Activated T-cell treated with anti-CD3 and anti-CD28 coated beads, Interleukin-2, amount 50 U/mL, for 72 hours (primary cell): ENCODE measurements at places on chromosomes 1 and 21.
A peak's percentile ranks its signal among the peaks of the same experiment; 100 is the strongest.

- no peak for DNase-seq
Observed at GRCh38 chr1:54517496-54517895, 30.5 kb upstream of the ACOT11 start.

DNA sequence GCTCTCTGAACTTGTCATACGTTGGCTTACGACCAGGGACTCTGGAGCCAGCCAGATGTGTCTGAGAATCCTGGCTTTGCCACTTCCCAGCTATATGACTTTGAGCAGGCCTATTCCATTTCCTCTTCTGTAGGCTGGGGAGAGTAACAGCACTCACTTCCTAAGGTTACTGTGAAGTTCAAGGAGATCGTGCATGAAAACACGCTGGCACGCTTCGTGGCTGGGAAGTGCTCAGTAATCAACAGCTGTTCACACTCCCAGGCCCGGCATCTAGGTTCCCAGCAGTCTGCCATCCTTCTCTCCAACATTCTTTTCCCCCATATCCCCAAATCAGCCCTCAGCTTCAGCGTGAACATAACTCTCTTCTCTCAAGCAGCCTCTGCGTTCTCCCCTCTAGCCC, 2.0 kb downstream of the ASCL5 start:
- DNase-seq: no peak

- no peak for DNase-seq
Observed at GRCh38 chr1:218401998-218402785, 57.1 kb downstream of the TGFB2 start.

GRCh38 chr1:106524631-106525030, 531.8 kb upstream of the PRMT6 start:
- DNase-seq: no peak

DNA sequence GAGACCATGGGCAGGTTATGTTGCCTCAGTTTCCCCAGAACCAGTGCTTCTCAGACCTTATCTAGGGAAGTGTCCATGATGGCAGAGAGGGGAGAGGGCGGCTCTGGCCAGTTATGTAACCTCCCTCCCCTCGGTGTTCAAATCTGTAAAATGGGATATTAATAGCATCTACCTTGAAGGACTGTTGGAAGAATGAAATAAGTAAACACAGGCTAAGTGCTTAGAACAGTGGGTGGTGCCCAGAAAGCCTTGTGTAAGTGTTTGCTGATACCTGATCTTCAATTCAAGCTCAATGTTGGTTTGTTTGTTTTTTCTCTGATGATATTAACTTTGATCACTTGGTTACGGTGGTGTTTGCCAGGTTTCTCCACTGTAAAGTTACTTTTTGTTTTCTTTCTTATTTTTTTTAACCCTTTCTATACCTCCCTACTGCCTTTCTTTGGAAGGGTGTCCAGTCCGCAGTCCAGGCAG, 34.9 kb downstream of the EPHA2 start:
- DNase-seq: no peak

- DNase-seq: no peak
Observed at GRCh38 chr1:87437663-87438295, 109.1 kb downstream of the LMO4 start.

- no peak for DNase-seq
Observed at GRCh38 chr21:44066116-44066515, 41.1 kb upstream of the PWP2 start.

DNA sequence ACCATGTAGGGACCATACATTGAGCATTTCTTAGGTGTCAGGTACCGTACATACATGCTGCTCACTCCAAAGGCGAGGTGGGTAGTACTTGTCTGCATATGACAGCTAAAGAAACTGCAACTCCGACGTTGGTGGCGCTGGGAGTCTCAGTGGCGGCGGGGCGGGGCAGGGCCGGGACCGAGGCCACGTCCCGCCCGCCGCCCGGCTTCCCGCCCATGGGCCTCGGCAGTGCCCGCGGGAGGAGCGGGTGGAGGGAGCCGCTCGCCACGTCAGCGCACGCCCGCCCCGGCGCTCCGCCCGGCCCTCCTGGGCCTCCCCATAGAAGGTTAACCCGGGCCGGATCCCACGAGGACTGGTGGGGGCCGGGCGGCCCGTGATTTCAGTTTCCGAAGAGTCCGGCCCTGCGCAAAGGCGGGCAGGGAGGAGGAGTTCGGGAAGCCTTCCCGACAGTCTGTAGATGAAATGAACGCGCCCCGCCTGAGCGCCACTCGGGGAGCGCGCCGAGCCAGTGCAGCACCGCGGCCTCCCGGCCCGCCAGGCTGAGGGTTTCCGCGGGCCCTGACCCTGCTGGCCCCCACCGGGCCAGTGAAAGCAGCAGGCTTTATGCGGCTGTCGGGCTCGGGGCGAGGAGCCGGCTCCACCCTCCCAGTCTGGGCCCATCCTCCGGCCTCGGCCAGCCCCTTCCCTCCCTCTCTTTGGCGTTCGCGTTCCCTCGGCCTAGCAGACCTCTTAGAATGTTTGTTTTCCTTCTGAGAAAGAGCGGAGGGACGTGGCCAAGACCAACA, 119.9 kb upstream of the JUN start:
- peak; percentile 88 for DNase-seq

GRCh38 chr1:5928714-5929400, 63.4 kb downstream of the NPHP4 start:
- no peak for DNase-seq

GRCh38 chr1:87706779-87707228, 378.1 kb downstream of the LMO4 start:
- no peak for DNase-seq

- DNase-seq: no peak
Observed at GRCh38 chr1:158084336-158084735, 90.9 kb downstream of the KIRREL1 start.

DNA sequence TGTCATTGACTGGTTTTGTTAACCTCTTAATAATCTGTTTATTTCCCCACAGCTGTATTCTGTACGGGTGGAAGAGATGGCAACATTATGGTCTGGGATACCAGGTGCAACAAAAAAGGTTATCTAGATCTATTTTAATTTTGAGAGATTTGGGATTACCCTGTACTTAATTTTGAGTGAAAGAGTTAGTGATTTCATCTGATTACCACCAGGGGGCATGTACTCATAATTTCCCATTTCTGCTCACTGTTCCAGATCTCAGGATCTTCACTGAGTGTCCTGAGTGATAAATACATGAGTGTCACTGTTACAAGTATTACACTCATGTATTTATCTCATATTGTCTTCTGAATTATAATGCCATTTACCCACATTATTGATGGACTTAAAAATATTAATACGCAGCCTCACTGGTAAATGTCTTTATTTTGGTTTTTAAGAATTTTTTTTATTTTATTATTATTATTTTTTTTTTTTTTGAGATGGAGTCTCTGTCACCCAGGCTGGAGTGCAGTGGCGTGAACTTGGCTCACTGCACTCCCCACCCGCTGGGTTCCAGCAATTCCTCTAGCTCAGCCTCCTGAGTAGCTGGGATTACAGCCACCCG, 27.4 kb downstream of the DTL start:
- no peak for DNase-seq

GRCh38 chr1:157193702-157194391, 55.7 kb upstream of the ETV3 start:
- DNase-seq: peak; percentile 68

DNA sequence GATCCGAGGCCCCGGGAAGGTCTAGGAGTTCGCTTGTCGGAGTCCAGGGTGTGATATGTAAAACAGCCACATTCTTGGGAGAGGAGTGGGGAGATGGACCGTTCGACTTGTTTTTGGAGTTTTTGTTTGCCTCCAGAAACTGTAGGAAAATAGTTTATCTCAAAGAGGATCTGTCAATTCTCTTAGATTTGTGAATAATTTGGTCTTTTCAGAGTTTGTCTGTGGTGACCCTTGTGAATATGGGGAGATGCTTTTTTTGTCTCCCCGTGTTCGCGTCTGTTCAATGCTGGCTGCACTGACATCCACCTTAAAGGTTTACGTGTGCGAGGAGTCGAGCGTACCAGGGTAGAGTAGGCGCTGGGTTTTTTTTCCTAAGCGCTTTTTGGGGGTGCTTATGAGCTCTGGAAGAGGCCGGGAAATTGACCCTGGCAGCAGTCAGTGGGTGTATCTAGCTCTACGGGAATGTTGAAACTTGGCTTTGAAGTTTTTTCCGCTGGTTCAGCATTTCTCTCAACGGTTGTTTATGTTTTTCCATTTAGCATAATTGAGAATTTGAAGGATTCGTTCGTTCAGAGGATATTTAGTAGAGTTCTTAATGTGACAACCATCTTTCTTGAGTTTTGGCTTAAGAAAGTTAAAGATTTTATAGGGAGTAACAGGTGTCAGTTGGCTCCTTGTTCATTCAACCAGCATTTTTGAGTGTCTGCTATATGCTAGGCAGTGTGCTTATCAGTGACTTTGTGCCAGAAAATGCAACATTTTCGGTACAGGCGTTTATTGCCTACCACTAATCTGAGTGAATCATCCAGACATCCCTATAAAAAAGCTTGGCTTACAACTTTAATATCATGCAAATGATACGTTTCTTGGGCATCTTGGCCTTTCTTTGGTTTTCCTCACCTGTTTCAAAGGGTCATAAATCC, 1.2 kb downstream of the SZRD1 start:
- peak; percentile 15 for DNase-seq

DNA sequence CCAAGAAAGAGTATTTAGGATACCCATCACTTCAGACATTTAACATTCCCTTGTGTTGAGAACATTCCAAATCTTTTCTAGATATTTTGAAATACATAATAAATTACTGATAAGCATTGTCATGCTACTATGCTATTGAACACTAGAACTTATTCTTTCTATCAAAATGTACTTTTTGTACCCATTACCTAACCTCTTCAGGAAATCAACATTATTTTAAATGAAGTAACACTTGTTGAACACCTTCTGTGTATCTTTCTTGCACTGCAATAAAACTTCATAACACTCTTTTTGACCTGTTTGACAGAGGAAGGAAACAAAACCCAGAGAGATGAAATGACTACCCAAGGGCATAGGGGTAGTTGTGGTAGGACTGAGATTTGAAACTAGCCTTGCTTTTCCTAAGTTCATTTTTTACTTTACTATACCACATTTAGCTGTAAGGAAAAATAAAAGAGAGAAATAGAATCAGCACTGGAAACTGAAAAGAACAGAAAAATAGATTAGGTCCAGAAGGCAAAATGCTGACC, 99.4 kb downstream of the UCHL5 start:
- no peak for DNase-seq

DNA sequence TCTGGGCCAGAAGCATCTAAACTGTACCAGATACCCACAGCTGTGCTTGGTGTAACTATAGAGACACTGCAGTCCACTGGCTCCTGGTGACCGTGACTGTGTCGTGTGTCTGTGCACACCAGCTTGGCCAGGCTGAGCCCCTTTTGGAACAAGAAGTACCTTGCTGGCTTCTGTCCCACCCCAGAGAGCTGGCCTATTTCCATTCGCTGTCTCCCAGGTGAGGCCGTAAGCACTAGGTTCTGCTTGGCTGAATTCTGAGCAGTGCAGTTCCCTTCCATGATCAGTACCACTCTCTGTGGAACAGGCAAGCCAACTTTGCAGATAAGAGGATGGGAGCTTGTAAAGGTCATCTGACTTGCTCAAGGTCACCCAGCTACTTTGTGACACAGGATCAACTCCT, 119.9 kb upstream of the DNAH14 start:
- no peak for DNase-seq

DNA sequence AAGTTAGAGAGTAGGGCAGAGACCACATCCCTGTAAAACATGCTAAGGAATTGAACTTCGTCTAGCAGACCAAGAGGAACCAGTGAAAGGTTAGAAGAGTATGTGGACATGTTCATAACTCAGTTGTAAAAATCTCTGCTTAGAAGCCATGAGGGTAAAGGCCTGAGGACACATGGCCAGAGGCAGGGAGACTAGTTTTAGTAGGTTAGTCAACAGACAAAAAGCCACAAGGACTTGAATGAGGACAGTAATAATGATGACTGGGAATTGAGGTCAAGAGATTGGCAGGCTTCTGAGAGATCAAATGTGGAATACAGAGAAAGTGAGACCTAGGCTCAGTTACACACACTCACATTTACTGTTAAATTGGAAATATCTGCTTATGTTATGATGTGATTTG, 205.5 kb upstream of the HOOK1 start:
- DNase-seq: no peak

GRCh38 chr21:37075214-37075770, 2.2 kb downstream of the TTC3 start:
- no peak for DNase-seq

- no peak for DNase-seq
Observed at GRCh38 chr1:175094626-175095025, 27.0 kb downstream of the TNN start.

GRCh38 chr1:41558761-41559171, 74.3 kb upstream of the EDN2 start:
- DNase-seq: no peak

DNA sequence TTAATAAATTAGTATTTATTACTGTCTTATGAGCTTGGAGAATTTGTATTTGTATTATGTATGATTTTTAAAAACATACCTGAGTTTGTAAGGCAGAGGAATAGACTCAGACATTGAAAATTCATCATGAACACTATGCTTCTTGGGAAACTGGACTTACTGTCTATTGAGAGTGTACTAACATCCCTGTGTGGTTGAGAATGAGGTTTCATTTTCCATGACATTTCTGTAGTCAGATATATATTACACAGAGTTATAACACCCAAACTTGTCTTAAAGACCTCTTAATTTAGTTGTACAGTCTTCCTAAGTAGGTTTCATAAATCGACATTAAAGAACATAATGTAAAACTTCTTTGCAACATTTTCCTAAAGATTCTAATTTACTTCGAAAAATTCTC, 30.0 kb downstream of the PPP2R5A start:
- DNase-seq: no peak

DNA sequence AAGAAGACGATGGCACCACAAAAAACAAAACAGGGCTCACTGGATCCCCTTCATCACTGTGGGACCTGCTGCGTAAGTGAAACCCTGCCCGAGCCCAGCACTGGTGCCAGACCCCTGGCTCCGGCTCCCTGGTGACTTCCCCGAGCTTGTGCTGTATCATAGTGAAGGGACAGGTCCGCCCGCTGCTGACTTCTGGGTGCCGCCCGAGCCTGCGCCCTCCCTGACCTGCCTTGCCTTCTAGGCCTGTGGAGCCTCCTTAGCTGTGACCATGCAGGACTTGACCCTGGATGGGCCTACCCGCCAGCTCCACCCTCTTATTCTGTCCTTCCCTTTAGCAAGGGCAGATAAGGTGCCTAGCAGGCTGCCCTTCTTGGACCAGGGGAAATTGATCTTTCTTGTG, 7.9 kb downstream of the TEX35 start:
- no peak for DNase-seq

GRCh38 chr1:85888921-85889320, 180.7 kb upstream of the ZNHIT6 start:
- no peak for DNase-seq

- no peak for DNase-seq
Observed at GRCh38 chr1:173889885-173890284, 21.7 kb downstream of the ZBTB37 start.

GRCh38 chr1:229019663-229020271, 251.1 kb upstream of the RAB4A start:
- DNase-seq: no peak

GRCh38 chr1:92964998-92965397, 3.7 kb upstream of the DIPK1A start:
- DNase-seq: no peak

GRCh38 chr1:61253059-61253735, 170.8 kb downstream of the NFIA start:
- no peak for DNase-seq
